Activated CD4-positive, alpha-beta T cell treated with anti-CD3 and anti-CD28 coated beads for 36 hours (primary cell): ENCODE measurements at places on chromosomes 7 and 10. TPM values are rescaled to one million over a fixed set of nuclear protein-coding genes. Genes with fewer than 3 reads are reported as not detected.

- DNase-seq, result no peak
Observed at GRCh38 chr10:15227611-15228372, 59.3 kb upstream of the NMT2 start.

GRCh38 chr10:49505076-49505475, 33.8 kb downstream of the ERCC6 start:
- no peak for DNase-seq

GRCh38 chr10:26696786-26697162, 727 bp upstream of the PDSS1 start:
- no peak for DNase-seq

DNA sequence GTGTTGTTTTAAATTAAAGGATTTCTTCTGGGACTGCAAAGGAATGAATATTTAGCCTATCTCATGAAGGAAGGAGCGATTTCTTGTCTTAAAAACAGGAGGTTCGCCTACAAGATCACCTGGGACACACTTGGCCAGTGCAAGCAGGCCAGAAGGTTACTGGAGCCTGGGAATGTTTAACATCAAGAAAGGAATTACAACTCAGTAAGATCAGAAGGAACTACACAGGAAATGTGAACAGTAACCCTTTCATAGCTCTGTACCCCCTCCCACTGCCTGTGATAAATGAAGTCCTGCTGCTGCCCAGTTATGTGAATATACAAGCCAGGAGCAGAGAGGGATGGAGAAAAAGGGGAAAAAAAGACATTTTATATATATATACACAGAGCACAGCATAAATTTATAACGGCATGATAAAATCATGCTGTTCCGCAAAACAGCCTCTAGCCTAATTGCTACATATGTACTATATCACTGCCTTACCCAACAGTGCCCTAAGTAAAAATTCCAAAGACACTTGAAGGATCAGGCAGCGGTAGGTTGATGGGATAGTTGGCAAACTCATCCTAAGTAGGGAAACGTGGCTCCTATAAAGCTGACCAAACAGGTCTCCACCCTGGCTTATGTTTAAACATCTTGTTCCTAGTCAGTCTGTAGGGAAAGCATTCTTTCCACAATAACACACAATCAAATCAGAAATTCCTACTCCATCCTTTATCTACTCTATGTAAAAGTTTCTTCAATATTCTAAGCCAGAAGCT, 63.8 kb downstream of the ZNF438 start:
- DNase-seq, result no peak

CALML3 gene
- total RNA-seq, result not detected

GRCh38 chr10:96229568-96230030, 41.8 kb downstream of the BLNK start:
- peak; percentile 86 for DNase-seq

BAMBI gene
- 0.09 TPM for total RNA-seq

DNA sequence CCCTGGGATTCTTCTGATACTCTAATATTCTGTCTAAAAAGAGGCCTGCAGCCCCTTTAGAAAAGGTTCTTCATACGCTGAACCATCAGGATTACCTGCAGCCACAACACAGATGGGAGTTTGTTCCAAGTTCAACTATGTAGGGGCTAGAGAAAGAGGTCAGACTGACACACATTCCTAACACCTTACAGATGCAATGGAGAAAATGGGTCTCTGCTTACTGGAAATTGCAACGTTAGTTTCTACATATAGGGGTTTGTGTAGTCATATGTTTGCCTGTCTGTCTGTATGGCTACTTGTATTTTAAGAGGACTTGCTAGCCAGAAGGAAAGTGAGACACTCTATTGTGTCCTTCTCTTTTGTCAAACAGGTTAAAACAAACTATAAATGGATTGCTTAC, 618.5 kb downstream of the INHBA start:
- no peak for DNase-seq

DNA sequence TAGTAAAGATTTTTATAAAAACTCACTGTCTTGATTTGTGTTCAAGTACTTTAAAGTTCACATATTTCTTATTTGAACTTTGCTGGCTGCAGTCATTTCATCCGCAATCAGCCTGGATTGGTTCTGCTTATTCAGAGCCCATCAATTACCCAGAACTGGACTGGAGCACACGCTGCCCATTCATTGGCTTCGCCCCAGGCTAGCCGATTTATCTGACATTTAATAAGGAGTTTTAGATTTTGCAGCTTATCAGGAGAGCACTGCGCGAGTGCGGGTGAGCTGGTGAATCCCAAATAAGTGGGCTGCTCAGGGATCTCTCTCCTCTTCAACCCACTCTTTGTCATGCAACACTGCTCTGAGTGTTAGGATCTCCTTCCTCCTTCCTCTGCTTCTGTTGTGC, 166.0 kb upstream of the GPR26 start:
- no peak for DNase-seq

GRCh38 chr7:98205162-98205845, 5.9 kb upstream of the BHLHA15 start:
- DNase-seq, result no peak

GRCh38 chr10:110666673-110667072, 22.5 kb downstream of the RBM20 start:
- DNase-seq, result no peak

GRCh38 chr10:105328503-105329133, 687.5 kb downstream of the SORCS3 start:
- DNase-seq, result no peak

HOXA13 gene
- not detected for total RNA-seq

DNA sequence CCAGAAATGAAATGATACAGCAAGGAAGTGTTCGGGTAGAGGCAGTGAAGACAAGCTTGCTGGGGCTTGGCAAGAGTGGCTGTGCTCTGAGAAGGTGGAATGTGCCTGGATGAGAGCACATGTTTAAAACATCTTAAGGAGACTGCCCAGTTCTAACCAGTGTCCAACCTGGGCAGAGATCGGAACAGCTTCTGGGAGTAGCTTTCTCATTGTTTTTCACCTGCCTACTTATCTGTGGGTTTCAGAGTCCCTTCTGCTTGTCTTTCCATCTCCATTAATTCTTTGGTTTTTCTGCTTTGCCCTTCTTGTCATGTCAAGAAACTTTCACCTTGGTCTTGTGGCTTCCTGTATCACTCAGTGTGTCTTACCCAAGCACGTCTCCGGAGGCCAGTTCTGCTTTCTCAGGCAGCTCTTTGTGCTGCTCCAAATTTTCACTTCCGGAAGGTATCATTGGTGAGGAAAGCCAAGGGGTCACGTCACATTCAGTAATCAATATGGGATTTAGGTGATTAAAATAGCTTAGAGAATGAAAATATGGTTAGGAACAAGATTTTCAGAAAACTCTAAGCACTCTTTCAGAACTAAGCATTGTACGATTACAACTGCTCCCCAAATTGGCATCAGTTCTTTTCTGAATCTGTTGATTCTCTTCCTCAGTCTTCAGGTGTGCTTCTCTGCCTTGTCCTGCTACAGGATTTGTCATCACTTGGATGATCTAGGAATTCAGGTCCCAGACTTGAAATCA, 5.5 kb upstream of the LAMB4 start:
- DNase-seq, result peak; percentile 69

MEIG1 gene
- total RNA-seq, result 0.81 TPM

GRCh38 chr7:92769394-92769699, 67.0 kb downstream of the CDK6 start:
- DNase-seq, result no peak

DNA sequence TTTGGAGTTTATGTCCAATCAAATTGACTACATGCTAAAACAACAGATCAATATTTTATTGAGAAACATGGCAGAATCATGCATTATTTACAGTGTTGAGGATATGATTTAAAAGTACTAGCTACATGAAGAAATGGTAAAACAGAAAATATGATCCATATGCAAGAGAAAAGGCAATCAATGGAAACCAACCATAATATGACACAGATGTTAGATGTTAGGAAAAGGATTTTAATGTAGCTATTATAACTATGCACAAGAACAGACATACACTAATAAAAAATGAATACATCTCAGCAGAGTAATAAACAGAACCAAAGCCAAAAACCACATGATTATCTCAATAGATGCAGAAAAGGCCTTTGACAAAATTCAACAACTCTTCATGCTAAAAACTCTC, 166.2 kb upstream of the CACNA2D1 start:
- no peak for DNase-seq

- DNase-seq, result peak; percentile 44
Observed at GRCh38 chr7:150379441-150380379, 580 bp downstream of the ZNF775 start.

DNA sequence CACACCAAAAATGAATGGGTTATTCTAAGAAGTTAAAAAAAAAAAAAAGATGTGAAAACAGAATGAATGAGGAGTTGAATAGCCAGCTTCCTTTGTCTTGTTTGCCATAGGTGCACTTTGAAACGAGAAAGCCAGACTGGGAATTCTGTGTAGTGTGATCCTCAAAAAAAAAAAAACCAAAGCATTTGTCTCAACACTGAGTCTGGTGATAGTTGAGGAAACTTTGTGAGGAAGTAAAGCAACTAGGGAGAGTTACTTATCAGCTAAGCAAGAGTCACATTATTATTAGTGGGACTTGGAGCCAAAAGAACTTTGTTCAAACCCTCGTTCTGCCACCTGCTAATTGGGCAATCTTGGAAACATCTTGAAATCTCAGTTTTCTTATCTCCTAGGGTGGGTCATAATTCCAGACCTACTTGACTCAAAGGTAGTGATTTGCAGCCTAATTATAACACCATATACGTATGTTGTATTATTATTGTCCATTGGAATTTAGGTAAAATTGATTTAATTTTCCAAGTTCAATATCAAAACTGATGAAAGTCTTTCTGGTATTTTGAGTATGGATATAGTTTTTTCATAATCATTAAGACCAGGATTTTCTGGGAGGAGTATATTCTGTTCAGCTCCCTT, 99.8 kb upstream of the GJD4 start:
- DNase-seq, result no peak

GRCh38 chr10:132360766-132361447, 28.9 kb downstream of the LRRC27 start:
- peak; percentile 63 for DNase-seq

GRCh38 chr7:148241700-148242293, 348.8 kb upstream of the C7orf33 start:
- DNase-seq, result no peak

CADPS2 gene
- not detected for total RNA-seq
